ENCODE measurements at places on chromosomes 12 and 14.

DNA sequence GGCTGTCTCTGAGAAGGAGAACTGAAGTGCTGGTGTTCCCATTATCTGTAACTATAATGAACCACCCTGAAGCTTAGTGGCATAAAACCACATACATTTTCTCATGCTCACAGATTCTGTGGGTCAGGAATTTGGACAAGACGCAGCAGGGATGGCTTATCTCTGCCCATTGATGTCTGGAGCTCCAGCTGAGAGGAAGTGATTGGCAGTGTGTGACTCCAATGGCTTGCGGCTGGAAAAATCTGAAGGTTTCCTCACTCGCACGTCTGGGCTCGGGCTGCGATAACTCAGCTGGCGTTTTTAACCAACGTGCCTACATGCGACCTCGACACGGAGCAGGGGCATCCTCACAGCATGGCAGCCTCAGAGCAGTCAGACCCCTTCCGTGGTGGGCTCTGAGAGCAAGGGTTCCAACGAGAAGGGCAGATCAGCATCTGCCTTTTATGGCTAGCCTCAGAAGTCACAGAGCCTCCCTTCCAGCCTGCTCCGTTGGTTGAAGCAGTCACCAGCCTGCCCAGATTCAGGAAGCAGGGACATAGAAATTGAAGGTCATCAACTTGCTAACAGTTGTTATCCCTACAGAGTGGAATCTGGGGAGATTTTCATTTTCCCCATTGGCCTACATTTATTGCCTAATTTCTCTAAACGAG lies 143.3 kb upstream of the BCL2L14 start:
- DNase-seq = no peak

DNA sequence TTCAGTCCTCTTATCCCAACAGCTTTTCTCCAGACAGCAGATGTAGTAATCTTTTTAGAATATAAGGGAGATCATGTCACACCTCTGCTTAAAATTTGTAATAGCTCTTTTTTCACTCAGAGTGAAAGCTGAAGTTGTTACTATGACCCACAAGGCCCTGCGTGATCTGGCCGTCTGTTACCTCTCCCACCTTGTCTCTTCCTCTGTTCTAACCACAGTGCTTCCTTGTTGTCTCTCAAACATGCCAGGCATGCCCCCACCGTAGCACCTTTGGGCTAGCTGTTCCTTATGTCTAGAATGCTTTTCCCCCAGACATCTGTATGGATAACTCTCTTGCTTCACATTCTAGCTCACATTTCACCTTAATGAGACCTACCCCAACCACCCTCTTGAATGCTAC lies 6.5 kb downstream of the NECAP1 start:
- DNase-seq = no peak

DNA sequence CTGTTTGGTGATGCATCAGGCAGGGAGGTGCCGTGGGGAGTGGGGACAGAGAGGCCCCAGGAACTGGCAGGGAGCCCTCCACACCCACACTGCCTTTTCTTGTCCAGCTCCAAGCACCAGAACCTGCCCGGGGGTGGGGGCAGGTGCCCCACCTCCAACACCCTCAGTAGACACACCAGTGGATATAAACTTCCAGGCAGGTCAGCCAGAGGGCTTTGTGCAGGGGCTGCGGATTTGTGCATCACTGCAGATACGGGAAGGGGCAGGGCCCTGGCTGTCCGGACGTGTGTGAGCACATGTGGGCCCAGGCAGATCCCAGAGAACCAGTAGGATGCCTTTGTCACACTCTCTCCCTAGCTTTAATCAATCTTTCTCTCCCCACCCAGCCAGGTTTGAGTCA lies 1.3 kb upstream of the TGM1 start:
- no peak for DNase-seq

GRCh38 chr12:3815094-3815766 lies 58.0 kb downstream of the PARP11 start:
- DNase-seq = no peak

Measured in NCI-H1436 treated with DMSO at 0.1 percent for 48 hours (cell line).